ENCODE measurements at places on chromosomes 13 and 19.

DNA sequence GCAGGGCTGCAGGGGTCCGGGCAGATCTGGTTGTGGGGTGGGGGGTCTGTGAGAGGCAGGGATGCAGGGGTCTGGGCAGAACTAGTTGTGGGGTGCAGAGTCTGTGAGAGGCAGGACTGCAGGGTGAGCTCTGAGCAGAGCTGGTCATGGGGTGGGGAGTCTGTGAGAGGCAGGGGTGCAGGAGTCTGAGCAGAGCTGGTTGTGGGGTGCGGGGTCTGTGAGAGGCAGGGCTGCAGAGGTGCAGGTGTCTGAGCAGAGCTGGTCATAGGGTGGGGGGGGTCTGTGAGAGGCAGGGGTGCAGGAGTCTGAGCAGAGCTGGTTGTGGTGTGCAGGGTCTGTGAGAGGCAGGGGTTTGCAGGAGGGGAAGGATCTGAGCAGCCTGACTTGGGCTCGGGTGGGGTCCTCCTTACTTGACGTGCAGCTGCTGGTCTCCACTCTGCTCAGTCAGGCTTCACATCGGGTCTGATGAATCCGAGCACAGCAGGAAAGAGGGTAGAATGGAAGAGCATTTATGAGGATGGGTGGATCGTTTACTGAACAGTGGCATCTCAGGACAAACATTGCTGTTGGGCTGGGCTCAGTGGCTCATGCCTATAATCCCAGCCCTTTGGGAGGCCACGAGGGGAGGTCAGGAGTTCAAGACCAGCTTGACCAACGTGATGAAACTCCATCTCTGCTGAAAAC lies 31.2 kb downstream of the IGFL2 start:
- no peak for ATAC-seq

DNA sequence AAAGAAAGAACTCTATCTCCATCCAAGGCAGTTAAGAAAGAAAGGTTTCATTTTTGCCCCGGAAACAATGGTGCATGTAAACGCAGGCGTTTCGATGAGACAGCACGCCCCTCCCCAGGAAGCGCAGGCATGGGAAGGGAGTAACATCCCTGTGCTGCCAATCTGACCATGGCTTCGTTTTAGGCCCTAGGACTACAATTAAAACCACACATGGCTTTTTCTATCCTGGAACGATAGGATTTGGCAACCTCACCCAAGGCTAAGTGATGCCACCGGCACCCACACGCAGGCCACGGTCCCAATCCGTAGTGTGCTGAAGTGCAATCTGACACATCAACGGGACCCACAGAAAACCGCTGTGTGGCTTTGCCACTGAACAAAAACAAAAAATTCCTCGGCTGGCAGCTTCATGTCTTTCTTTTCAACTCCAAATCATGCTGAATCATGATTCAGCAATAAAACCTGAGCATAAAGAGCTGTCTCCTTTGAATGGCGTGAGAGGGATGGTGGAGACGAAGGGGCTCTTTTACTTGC lies 24.2 kb downstream of the RANBP3 start:
- no peak for ATAC-seq

DNA sequence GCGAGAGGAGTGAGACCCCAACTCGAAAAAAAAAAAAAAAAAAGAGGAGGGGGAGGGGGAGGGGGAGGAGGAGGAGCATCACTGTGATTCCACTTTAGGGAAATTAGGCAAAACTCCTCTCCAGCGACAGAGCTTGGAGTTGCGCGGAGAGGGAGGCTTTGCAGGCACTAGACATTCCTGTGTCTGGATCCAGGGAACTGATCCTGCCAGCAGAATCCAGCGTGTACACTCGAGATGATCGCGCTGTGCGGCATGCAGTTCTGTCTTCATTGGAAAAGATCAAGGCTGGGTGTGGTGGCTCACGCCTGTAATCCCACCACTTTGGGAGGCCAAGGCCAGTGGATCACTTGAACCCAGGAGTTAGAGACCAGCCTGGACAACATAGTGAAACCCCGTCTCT lies 29.6 kb upstream of the KLF2 start:
- ATAC-seq: no peak

GRCh38 chr13:71865874-71866334 lies 1.1 kb downstream of the DACH1 start:
- ATAC-seq: peak; percentile 11

- no peak for ATAC-seq
Measured at GRCh38 chr19:23056516-23056915, 53.5 kb upstream of the ZNF728 start.

DNA sequence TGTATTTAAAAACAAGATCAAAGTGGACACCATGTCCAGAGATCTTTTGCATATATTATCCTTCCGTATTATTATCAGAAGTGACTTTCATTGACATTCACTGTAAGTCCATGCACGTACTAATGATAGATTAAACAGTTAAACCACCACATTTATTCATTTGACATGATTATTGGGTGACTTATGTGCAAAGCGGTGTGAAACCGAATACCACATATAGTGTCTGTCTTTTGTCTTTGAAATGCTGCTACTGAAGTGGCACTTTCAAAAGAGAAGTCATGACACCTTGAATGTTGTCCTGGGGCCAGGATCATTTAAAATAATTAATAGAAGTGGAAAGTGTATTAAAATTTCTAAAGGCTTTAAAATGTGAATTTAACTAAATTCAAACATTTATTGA lies 100.1 kb downstream of the ERCC5 start:
- no peak for ATAC-seq

- no peak for ATAC-seq
Measured at GRCh38 chr19:12833418-12833737, 1.0 kb downstream of the RTBDN start.

- no peak for ATAC-seq
Measured at GRCh38 chr19:6868351-6868750, 19.0 kb upstream of the ADGRE1 start.

GRCh38 chr13:66087269-66087710 lies 1142.8 kb downstream of the PCDH9 start:
- no peak for ATAC-seq

GRCh38 chr19:40604171-40604646 lies 3.0 kb downstream of the LTBP4 start:
- ATAC-seq: no peak

DNA sequence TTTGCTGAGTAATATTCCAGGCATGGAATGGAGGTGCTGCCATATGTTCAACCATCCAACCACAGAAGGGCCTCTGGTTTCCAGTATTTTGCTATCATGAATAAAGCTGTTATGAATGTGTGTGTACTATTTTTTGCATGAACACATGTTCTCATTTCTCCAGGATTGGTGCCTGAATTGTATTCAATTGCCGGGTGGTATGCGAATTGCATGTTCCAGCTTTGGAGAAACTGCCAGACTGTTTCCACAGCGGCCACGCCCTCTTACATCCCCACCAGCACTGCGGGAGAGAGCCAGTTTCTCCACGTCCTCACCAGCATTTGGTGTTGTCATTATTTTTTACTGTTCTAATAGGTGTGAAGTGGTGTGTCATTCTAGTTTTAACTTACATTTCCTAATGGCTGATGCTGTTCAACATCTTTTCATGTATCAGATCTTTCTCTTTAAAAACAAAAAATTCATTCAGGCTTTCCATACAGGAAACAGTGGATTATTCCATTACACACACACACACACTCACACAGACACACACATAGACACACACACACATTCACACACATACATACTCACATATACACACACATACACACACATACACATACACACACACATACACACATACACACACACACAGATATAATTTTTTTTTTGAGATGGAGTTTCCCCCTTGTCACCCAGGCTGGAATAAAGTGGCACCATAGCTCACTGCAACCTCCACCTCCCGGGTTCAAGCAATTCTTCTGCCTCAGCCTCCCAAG lies 154.1 kb downstream of the PTPRS start:
- peak; percentile 63 for ATAC-seq

- ATAC-seq: no peak
Measured at GRCh38 chr19:58563823-58564222, 5.4 kb upstream of the UBE2M start.

GRCh38 chr19:49701271-49701786 lies 10.4 kb downstream of the CPT1C start:
- ATAC-seq: no peak

GRCh38 chr19:10812902-10813404 lies 23.1 kb downstream of the TMED1 start:
- peak; percentile 57 for ATAC-seq

DNA sequence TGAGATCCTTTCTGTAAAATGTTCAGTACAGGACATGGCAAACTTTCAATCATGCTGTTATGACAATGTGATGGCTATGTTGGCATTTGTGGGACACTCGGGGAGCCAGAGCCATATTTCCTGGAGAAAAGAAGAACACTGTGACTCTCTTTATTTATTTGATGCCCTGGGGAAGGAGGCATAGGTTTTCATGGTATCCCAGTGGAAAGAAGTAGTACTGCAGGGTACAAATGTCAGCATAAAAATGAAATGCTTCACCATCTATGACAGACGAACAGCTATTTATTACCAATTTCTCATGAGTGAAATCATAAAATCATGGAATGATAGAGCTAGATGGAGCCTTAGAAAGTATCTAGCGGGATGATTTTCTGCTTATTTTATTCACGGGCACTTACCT lies 217.1 kb downstream of the COL4A1 start:
- ATAC-seq: no peak

GRCh38 chr13:85137516-85137915 lies 661.7 kb downstream of the SLITRK6 start:
- no peak for ATAC-seq

DNA sequence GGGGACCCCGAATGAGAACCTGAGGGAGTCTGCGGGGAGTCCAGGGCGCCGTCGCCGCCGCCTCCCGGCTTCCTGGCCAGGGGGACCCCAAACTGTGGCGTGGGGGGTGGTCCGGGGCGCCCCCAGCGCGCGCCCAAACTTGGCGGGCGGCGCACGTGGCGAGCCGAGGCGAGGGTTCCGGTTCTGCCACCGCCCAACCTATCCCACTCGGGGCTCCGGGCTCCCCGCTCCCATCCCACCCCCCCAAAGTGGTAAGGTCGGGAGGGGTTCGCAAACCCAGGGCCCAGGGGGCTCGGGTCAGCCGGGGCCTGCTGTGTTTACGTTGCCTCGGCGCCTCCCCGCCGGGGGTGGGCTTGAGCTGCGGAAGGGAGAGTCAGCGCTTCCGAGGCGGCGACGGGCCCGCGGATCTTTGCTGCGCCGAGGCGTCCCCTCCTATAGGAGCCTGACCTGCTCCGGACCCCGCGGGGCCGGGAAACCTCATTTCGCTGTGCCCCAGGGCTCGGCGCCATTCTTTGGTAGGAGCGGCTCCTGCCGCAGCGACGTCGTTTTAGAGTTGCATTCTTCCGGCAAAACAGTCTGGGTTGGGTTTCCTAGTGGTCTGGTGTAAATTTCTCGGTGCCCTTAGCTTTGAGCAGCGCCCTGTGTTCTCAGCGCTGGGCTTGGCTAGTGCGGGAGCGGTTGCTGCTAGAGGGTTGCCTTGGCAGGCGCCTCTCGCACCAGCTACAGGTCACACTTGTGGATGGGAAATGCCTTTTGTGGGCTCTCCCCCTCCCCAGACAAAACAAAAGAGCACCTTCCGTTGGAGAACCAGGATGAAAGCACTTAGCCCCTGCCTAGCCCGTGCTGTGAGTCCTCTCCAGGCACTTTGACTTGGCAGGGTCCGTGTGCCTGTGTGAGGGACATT lies 1.2 kb downstream of the DAZAP1 start:
- ATAC-seq: no peak

- no peak for ATAC-seq
Measured at GRCh38 chr13:81957121-81957520, 1616.2 kb upstream of the SPRY2 start.

DNA sequence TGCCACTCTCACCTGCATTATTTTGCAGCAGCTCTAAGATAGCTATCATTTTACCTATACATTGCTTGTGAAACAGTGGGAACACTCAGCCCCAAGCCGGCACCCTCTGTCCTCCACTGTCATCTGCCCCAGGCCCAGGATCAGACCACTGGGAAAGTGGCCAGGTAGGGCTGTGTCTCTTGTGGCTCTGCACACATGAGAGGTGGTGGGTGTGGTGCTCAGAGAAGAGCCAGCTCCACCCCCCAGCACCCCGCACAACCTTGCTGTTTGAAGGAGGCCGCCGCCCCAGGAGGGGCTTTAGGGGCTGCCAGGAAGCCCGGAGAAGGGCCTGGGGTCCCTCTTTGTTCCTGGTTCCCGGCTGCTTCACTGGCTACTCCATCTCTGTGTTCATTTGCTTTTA lies 26.6 kb downstream of the PPP1R37 start:
- no peak for ATAC-seq

- no peak for ATAC-seq
Measured at GRCh38 chr19:49920624-49921363, 8.2 kb upstream of the ATF5 start.

DNA sequence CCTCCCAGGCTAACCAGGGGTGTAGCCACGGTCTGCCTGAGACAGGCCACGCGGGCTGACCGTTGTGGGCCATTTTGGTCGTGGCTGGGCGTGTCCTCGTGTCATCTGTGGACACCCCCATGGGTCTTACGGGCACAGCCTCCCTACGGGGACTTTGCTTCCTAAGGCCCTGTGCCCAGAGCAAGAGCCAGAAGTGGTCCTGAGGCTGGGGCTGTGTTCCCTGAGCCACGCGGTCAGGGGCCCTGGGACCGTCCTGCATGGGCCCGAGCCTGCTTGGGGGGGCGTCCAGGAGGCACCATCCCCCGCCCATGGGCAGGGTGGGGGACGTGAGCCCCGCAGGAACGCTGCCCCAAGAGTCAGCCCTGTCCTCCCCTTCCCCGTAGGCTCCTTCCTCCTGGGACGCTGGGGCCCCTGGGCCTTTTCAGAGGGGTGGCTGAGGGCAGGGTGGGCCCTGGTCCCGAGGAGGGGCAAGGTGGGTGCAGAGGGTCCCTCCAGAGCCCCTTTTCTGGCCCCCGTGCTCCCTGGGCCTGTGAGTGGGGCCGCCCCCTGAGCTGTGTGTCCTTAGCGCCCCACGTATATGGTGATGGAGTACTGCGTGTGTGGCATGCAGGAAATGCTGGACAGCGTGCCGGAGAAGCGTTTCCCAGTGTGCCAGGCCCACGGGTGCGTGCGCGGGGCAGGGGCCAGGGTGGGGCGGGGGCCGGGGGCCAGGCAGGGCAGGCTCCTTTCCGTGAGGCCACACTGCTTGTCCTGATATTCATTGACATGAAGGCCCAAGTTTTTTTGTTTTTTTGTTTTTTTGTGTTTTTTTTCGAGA lies 13.4 kb downstream of the STK11 start:
- no peak for ATAC-seq

GRCh38 chr19:1441022-1441426 lies 2.8 kb downstream of the RPS15 start:
- ATAC-seq: no peak
